ENCODE measurements at places on chromosomes 5 and 9. TPM values are rescaled to one million over a fixed set of nuclear protein-coding genes. Genes with fewer than 3 reads are reported as not detected.

The LURAP1L gene
- total RNA-seq: 2.8 TPM

The SLC22A4 gene
- total RNA-seq: 2.8 TPM

The PCDHGB5 gene
- total RNA-seq: 9.7 TPM

- peak; percentile 67 for DNase-seq
These were observed 242.5 kb downstream of the BNC2 start for GRCh38 chr9:16627967-16628366.

DNA sequence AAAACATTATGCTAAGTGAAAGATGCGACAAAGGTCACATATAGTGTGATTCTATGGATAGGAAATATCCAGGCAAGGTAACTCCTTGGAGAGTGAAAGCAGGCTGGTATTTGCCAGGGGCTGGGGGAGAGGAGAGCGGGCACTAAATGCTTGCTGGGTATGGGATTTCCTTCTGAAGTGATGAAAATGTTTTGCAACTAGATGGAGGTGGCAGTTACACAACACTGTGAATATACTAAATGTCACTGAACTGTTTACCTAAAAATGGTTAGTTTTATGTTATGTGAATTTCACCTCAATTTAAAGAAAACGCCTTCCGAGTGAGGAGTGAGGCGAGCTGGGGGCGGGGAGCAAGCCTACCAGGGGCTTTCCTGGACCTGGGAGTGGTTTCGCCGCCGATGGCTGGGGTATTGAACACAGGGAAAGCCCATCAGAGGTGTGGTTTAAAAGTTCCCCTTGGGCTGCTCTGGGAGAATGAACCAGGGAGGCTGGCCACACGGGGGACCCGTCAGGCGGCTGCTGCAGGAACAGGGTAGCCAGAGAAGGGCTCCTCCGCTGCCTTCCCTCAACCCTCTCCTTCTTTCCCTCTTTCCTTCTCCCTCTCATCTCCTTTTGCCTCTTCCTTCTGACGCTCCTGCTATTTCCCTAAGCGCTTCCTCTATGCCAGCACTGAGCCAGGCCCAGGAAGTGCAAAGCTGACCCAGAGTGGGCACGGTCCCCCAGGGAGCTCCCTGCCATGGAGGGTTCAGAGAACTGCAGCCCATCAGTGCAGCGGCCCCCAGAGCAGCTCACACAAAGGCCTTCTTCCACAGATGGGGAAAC is 4.9 kb downstream of the AKNA start:
- DNase-seq: no peak

DNA sequence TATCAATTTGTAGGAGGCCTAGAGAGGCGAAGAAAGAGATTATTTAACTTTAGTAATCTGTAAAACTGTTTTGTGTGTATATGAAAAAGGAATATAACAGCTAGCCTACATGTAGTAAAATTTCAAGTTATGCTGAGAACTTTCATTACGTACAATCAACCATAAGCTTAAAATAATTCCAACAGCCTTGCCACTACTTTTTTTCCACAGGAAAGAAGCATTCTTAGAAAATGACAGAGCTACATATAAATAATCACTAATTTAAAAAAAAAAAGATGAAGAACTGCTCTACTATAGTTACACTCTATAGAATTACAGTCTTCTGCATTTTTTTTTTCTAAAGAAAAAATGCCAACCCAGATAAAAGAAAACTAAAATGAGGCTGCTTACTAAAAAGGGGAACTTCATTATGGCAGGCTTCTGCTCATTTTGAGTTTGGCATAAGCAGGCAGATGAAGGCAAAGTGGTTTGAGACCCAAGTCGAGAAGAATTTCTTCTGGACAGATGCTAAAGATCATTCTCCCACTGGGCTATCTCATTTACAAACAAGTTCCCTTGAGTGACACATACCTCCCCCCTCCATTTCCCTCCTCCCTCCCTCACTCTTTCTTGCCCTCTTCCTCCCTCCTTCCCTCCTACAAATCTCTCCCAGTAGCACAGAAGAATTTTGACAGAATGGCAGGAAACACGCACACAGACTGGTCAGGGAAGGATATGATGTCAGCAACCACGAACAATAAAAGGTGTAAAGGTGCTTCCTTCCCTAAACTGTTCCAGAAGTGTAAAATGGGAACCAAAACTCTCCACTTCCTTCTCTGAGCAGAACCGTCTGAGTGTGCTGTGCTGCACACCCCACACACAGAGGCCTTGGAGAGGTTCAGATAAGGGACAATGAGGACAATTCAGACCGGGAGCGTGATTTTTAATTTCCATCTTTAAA is 56.1 kb downstream of the MEF2C start:
- no peak for DNase-seq

- DNase-seq: no peak
These were observed 83.8 kb downstream of the DAPK1 start for GRCh38 chr9:87581513-87581912.

DNA sequence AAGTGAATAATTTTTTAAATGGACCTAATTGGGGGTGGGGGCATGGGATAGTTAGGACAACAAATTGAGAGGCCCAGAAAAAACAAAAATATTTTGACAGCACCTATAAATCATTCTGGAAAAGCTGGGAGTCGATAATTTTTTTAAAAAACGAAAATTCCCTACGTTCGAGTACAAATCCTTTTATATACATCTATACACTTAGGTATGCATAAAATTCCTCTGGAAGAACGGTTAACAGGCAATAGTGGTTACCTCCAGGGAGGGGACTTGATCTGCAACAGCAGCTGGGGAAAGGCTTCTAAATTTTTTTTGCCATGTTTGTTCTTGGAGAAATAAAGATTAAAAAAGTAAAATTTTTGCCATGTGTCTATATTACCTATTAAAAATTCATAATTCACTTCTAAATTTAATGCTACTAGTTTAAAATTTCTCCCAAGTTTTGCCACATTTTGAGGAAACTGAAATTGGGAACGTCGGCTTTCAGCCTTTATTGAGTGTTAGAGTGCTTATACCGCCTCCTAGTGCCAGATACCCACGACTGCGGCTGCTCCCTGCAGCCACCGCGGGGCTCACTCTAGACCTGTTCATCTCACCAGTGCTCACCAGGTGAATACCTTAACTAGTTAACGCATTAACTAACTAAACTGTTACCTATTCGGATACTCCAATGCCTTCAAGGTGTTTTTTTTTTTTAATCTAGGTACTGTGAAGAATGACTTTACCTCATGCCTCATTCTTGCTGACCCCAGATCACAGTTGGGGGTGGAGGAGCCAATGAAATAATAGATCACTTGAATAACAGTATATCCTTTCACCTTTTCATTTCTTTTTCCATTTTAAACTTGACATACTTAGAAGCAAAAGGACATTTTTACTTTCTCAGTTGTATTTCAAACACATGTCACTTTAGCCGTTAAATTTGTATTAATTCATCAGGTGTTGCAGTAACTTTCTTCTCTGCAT is 1.8 kb upstream of the BHMT start:
- DNase-seq: no peak

DNA sequence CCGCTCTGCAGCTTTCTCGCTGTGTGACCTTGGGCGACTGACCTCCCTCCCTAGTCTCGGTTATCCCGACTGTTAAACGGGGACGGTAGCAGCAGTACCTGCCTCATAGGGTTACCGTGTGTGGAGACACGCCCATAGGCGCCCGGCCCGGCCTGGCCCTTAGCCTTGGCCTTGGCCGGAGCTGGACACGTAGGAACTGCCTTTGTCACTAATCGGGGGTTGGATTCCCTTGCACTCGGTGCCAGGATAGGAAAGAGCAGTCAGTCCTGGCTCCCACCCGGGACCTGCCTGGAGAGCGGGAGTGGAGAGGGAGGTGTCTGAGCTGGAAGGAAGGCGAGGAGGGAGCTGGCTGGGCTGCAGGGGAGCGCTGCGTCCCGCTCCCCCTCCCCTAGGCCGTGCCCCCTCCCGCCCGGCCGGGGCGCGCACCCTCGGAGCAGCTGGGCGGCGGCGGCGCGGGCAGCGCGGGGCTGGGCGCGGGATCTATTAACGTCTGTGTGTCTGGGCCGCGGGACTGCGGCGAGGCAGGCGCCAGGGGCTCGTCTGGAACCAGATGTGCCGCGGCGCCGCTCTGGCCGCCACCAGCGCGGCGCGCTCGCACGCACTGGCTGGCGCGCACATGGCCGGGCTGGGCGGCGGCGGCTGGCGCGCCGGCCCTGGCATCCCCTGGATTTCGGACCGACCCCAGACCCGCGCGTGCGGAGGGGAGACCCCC is 31.7 kb downstream of the PRRX2 start:
- peak; percentile 83 for DNase-seq

DNA sequence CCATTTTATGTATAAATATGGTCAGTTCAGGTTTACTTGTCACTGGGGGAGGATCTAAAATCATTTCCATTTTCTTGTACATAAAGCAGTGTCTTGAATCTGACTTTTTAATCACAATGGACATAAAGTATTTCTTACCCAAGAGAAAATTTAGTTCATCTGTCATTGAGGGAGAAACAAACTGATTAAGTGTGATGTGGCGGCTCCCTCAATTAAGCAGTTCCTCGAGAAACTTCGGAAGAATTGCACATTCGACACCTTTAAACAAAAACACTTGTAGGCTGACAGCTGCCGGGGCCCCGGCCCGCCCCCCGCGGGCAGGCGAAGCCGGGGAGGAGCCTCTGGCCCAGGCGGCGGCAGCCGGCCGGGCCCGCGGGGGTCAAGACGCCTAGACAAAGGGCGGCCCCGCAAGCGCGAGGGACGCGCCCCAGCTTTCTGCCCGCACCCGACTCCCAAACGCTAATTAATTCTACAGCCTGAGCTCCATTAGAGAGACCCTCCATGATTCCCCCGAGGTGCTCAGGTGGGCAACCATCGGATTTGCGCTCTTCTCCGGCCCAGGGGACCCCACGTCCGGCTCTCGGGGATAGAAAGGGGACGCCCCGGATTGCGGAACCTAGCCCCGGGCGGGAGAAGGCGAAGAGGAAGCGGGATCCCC is 750 bp downstream of the TRIM36 start:
- DNase-seq: no peak

DNA sequence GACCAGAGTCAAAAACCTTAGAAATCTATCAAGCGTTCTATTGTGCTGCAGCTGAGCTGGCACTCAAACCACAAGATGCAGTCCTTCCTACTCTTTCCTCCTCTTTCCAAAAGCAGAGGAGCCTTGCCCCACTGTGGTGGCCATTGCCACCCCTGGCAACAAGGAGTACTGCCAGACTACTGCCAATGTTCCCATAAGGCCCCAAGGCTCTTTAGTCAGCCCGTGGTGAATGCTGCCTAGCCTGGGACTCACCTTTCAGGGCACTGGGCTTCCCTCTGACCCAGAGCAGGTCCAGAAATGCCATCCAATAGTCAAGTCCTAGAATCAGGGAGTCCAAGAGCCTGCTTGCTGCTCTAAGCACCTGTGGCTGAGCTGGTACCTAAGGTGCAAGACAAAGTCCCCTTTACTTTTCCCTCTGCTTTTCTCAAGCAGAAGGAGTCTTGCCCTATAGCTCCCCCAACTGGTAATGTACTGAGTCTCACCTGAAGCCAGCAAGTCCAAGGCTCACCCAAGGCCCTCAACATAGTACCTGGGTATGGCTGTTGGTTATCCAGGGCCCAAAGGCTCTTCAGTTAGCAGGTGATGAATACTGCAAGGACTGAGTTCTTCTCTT is 219.4 kb downstream of the ATPSCKMT start:
- no peak for DNase-seq

GRCh38 chr5:107426209-107426608 is 244.5 kb downstream of the EFNA5 start:
- DNase-seq: no peak

DNA sequence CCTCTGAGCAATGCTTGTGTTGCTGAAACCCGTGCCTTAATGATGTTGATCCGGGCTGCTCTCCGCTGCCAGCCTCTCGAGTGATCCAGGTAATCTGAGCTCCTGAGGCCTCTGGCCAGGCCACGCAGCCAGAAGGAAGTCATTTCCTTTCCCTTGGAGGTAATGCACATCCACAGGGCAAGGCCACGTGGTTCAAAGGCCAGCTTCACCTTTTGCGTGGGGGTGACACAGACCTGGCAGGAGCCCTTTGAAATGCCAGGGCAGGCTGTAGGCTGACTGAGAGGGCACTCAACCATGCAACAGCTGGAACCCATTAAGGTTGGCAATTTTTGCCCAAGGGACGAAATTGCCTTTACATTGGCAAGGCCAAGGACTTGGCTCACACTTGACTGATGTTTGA is 80.4 kb downstream of the LIX1 start:
- DNase-seq: no peak

DNA sequence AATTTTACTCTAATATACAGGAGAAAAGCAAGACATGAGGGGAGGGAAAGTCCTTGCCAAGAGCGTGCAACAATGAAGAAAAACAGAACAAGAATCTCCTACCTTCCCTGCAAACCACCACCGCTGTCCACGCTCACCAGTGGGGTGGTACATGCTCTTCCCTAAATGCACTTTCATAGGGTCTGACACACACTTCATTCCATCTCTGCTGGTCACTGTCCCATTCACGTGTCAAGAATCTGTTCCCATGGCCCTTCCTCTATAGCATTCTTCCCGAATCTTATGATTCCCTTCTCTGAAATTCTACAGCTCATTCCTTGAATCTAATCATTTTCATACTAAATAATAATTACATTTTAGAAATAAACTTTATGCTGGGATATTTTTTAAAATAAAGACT is 11.4 kb upstream of the DNAH5 start:
- no peak for DNase-seq

DNA sequence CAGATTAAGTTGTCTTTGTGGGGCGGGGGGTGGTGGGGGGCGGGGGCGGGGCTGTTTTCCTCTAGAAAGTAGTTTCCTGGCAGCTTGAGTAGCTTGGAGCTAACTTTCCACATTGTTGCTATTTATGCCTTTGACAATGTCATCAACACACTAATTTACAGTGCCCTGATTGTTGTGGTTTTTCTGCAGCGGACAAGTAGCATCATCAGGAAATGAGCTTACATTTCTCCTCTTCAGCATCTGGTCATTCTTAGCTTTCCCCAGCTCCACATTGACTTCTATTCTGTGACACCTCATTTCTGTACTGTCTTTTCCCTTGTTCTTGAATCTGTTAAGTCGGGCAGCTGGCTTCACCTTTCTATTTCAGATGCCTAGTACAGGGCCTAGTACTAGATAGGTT is 112.3 kb upstream of the RAD23B start:
- DNase-seq: no peak

DNA sequence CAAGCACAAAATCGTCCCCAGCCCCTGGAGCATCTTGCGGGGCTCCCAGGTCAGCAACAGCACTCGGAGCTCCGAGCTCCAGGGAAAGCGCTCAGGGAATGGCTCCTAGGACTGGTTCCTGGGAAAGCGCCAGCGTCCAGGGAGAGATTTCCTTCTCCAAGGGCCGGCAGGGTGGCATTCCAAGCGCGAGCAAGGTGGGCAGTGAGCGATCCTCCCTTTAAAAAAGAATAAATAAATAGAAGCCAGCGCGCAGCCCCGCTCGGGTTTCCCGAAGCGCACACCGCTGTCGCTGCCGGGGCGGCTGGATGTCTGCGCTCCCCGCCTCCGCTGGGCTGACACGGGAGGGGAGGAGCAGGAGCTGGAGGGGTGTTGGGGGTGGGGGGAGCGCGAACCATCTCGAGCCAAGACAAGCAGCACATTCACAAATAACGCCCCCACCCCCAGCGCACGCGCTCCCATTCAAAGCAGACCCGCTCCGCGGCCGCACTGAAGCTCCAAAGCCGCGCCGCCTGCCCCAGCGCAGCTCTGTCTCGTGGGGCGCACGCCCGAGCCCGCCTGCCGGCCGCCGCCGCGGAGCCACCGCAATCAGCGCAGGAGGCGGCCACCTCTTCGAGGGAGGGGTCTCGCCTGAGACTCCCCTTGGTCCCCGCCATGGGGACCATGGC is 327.4 kb downstream of the SH3GL2 start:
- no peak for DNase-seq
